Fibroblast of upper back skin (primary cell): ENCODE measurements at places on chromosomes 7 and 10.
A peak's percentile ranks its signal among the peaks of the same experiment; 100 is the strongest.

- no peak for DNase-seq
Measured at GRCh38 chr10:112382515-112383235, 8.8 kb downstream of the ACSL5 start.

GRCh38 chr7:94907026-94907810 is at the start of gene PPP1R9A:
Gene PPP1R9A (plus strand): TSS chr7:94907594. CDS start chr7:94910114, 2,520 bp downstream.
- no peak for DNase-seq

DNA sequence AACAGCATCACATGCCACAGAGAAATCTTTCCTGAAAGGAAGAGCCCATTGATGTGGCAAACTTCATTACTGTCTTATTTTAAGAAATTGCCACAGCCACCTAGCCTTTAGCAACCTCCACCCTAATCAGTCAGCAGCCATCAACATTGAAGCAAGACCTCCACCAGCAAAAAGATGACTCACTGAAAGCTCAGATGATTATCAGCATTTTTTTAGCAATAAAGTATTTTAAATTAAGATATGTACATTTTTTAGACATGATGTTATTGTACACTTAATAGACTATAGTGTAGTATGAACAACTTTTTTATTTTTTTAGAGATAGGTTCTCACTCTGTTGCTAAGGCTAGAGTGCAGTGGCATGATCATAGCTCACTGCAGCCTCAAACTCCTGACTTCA is 14.8 kb downstream of the STEAP1B start:
- peak; percentile 49 for DNase-seq

GRCh38 chr10:47107007-47107747 is 192.8 kb upstream of the GDF10 start:
- DNase-seq: no peak

GRCh38 chr10:30106987-30107386 is 47.6 kb upstream of the JCAD start:
- no peak for DNase-seq

- no peak for DNase-seq
Measured at GRCh38 chr7:150586068-150586784, 19.0 kb downstream of the GIMAP4 start.

- peak; percentile 93 for DNase-seq
Measured at GRCh38 chr10:110426294-110427181, 71.2 kb upstream of the DUSP5 start.

GRCh38 chr7:103989200-103989784 is at the start of gene RELN:
Gene RELN (minus strand): TSS chr7:103989658. CDS start chr7:103989356, 302 bp downstream.
- DNase-seq: peak; percentile 6

GRCh38 chr7:19620470-19620869 is 88.4 kb downstream of the POLR1F start:
- DNase-seq: peak; percentile 41

DNA sequence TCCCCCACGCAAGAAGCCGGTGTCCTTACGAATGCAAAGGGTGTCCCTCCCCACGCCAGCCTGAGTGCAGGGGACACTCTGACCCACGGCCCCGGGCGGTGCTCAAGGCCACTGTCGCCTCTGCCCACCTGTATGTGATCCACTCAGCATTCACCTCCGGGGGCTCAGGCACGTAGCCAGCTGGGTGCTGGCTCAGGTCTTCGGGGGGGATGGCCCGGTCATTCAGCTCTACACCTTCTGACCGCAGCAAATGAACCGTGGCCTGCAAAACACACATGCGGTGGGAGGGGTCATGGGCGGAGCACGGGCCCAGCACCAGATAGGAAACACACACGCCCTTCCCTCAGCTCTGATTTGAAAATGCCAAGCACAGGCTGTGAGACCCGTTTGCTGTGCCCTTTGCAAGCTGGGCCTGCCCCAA is 25.9 kb downstream of the CFAP46 start:
- DNase-seq: no peak

DNA sequence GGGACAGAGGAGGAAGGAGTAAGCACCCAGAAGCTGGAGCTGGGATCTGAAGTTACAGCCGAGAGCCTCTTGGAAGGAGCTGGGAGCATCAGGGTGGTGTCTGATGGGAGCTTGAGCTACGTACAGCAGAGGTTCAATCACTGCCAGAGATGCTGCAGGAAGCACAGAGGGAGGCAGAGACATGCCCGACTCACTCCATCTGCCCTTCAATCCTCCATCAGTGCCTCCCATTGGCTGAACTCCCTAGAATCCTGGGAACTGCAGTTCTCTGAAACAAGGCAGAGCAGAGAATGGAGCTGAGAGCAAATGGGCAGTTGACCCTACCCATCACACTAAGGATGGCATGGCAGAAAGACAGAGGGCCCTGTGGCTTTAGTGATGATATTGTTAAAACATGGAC is 40.0 kb upstream of the CTBP2 start:
- DNase-seq: no peak

- DNase-seq: no peak
Measured at GRCh38 chr7:152544971-152545619, 109.3 kb upstream of the KMT2C start.

DNA sequence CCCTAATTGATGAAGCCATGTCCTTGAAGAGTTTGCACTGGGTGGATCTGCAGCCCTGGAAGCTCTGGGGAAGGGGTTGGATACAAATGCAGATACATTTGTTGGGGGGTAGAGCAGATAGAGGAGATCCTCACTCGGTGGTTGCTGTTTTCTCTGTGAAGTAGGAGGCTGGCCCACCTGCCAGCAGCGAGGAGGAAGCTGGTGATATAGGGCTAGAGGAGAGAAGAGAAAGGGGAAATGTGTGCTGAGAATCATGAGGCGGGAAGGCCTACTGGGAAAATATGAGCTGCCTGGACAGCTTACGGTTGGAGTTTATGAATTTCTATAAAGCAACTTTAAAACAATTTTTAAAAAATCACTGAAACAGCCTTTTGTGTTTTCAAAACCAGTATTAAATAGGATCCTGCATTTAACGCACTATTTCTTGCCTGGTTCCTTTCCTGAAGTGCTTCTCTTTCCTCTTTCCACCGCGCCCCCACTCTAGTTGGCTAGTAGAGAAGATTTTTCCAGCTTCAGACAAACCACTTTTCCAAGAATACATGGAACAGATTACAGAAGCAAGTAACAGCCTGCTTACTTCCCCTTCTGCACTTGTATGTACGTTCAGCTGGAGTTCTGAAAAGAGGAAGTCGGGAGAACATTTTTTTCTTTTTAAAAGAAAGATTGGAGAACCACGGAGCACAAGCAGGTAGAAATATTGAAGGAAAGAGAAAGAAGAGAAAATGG is 100.6 kb upstream of the GLCCI1 start:
- no peak for DNase-seq

- no peak for DNase-seq
Measured at GRCh38 chr7:117531595-117532244, 51.9 kb downstream of the CFTR start.

DNA sequence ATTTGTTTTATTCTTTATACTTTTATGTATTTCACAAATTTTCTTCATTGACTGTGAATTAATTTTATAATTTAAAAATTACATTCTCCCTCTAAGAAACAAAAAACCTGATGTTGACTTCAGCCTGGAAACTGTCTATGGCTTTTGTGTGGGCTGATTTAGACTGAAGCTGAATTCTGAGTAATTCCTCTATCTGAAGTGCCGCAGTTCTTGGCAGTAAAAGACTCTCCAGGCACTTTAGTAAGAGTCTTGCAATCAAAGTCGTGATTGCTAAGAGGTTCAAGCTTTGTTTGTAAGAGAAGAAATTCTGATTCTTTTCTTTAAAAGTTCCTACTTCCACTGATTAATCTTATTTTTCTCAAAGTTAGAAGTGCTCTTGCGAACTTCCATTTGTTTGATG is 3.4 kb upstream of the CEP41 start:
- peak; percentile 67 for DNase-seq

- peak; percentile 33 for DNase-seq
Measured at GRCh38 chr10:101217450-101218281, 11.6 kb downstream of the LBX1 start.

DNA sequence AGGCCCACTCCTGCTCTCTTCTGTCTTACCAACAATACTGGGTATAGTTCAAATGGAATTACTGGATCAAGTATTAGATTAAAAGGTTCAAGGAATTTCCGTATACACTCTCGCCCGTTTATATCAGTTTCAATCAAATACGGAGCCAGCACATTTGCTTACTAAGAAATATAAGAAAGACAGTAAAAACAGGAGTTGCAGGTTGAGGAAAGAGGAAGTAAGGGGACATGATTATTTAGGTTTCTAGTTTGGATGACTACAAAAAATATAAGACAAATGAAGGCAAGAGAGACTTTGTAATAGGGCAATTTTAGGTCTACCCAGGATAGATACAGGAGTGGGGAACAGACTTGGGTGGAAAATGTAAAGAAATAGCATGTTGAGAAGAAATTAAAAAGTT is 109.9 kb upstream of the ABI1 start:
- no peak for DNase-seq

DNA sequence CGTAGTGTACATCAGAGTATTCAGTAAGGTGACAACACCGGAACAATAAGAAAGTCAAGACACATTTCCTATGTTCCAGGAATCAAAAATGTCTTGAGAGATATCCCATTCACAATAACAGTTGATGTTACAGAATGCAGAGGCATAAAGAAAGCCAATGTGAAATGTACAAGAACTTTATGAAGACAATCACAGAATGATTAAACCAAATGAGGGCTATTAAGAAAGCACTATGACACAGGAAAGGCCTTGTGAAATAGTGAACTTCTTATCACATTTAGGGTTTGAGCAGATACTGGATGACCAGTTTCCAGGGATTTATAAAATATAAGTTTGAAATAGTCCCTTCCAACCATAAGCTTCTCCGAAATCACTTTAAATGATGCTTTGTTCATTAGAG is 52.7 kb downstream of the VWDE start:
- no peak for DNase-seq

GRCh38 chr10:13857451-13857850 is 270.7 kb downstream of the PRPF18 start:
- DNase-seq: no peak

GRCh38 chr7:104621321-104621720 is 292.9 kb downstream of the LHFPL3 start:
- DNase-seq: no peak

- no peak for DNase-seq
Measured at GRCh38 chr10:118457824-118458428, 115.8 kb upstream of the FAM204A start.

DNA sequence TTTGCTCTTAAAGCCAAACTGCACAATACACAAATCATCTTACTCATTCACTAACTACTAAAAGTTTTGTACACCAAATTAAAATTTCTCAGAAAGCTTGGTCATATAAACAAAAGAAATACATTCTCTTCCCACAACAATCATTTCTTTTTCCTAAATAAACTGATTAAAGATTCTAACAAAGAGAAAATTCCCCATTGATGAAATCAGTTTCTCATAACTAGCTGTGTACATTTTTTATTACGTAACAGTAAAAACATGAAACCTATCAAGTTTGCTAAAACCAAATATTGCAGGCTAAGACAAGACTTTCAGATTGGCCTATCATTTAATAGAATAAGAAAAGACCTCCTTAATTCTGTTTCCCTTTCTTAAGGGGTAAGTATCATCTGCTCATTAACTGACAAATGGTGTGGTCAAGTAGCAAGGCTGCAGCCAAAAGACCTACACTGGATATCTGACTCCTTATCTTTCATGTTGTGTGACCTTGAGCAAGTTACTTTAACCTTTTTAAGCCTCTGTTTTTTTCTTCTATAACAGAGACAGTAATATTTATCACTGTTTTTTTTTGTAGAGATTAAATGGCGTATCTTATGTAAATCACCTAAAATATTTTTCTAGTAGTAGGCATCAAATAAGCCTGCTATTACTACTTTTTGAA is 22.4 kb downstream of the NAMPT start:
- DNase-seq: no peak

- DNase-seq: peak; percentile 91
Measured at GRCh38 chr10:127148066-127148932, 48.1 kb downstream of the INSYN2A start.

- DNase-seq: peak; percentile 87
Measured at GRCh38 chr7:94298943-94299342, 95.8 kb upstream of the COL1A2 start.
